ENCODE measurements at places on chromosomes 7 and 10.
A peak's percentile ranks its signal among the peaks of the same experiment; 100 is the strongest.

- no peaks in the 10 kb centered on the region for H3K27me3 ChIP-seq
- H3K36me3 ChIP-seq, result no peaks in the 10 kb centered on the region
- H3K27ac ChIP-seq, result no peak overlapping the region
- no peaks in the 10 kb centered on the region for H3K4me1 ChIP-seq
- no peak overlapping the region for H3K4me3 ChIP-seq
These were observed 287.4 kb downstream of the CELF2 start for GRCh38 chr10:11304906-11305585.

DNA sequence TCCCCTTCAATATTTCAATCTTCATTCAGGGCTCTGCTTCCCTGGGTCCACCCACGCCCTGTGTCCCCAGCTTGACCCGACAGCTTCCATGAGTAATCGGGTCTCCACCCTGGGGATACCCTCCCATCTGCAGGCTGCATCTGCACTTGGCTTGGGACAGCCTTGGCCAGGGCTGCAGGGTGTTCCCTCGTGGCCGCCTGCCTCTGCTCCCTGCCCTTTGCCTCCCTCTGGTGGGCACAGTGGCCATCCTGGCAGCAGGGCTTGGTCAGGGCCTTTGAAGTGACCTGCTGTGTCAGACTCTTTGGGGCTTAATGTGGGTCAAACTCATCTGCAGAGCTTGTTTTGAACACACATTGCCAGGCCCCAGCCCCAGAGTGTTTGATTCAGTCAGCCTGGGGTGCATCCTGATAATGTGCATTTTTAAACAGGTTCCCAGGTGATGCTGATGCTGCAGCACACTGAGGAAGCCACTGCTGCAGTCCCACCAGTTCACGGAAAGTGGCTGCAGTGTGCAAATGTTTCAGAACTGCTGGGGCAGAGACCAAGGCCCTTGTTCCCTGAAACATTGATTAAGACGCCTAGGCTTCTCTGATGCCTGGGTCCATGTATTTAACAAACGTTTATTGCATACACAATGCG, 80.7 kb upstream of the SEC61G start:
- no peak for DNase-seq
- H3K4me1 ChIP-seq, result no peaks in the 10 kb centered on the region
- no peak overlapping the region for H3K27ac ChIP-seq
- peaks cover 25% of the 10 kb centered on the region for H3K27me3 ChIP-seq
- no peaks in the 10 kb centered on the region for H3K36me3 ChIP-seq
- no peak overlapping the region for H3K4me3 ChIP-seq

DNA sequence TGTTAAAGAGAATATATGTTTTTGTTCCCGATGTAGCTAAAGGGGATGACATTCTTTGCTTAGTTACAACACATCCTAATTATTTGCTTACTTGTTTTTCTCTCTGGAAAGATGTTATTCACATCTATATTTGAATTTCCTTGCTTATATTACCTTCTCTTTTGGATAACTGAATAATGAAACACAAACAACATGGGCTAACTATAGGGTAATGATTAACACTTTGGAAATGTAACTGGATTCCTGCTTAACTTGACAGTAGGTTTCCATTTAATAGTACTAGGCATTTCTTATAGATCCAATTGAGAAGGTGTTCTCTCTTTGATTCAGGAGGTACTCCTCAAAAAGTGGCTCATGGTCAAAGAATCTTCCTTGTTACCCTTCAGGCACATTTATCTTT, 141.1 kb downstream of the CCSER2 start:
- no peaks in the 10 kb centered on the region for H3K36me3 ChIP-seq
- no peaks in the 10 kb centered on the region for H3K4me1 ChIP-seq
- no peak for DNase-seq
- H3K27ac ChIP-seq, result no peak overlapping the region

DNA sequence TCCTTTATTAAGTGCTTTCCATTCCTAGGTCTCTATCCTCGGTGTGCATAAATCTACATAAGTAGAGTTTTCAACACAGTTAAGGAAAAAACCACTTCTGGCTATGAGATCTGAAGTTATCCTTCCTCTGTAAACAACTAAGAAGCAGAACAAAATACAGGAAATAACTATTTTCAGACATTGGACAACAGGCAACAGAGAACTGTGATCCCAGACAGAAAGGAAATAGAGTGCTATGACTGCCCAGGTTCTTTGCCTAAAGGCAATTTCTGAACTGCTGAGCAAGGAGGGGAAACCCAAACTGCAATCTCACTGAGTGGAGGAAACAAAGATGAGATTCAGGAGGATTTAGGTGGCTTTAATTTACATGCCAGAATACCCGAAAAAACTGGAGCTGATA, 285.4 kb downstream of the SNX13 start:
- H3K27ac ChIP-seq, result no peak overlapping the region
- H3K36me3 ChIP-seq, result no peaks in the 10 kb centered on the region
- DNase-seq, result no peak

DNA sequence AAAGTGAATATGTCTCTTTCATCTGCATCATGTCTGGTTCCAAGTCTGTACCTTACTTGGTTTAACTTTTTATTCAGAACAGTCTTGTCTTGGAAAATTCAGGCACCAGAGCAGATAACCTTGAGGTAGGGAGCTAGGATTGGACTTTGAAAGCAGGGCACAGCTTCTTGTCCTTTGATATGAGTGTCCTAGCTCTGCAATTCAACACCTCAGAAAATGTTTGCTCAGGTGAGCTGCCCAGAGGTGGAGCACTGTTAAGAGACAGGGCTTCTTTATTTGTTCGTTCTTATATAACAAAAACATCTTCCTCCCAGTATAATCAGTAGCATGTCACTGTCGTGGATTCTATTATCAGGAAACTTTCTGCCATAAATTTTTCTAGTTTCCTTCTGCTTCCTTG, 118.3 kb downstream of the LRRC4 start:
- H3K36me3 ChIP-seq, result peaks cover 42% of the 10 kb centered on the region
- H3K27me3 ChIP-seq, result no peaks in the 10 kb centered on the region
- DNase-seq, result no peak
- no peak overlapping the region for H3K4me3 ChIP-seq
- peaks cover 8% of the 10 kb centered on the region for H3K4me1 ChIP-seq

DNA sequence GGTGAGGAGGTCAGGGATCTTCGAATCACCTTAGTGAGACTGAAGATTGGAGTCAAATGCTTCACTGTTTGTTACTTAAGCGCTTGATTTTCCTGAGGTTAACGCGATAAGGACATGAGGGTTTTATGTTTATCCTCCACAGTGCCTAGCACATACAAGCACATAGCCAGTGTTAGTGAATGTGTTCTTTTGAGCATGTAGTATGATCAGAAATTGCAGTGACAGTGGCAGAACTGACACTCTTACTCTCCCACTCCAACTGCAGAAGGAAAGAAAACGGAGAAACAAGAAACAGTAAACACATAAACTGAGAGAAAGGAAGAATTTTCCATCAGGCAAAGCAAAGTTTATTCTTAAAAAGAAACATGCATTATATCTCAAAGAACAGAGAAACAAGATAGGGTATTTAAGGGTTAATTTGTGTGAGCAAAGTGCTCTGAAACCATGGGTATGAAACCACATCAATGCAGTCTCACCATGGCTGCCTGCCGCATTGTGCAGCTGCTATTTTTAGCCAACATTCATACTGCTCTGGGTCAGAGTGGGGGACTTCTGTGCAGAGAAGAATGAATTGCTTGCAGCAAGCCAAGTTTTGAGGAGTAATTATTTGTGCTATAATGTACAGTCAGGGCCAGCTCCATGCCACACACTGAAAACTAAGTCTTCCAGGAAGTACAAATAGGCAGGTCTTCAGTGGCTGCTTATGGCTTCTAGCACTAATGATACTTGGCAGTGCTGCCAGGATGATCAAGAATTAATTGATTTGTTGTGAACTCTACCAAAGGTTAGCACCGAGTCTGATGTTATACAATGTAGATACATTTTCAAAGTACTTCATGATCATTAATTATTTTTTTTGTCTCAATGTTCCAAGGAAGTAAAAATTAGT, 152.0 kb downstream of the MACC1 start:
- H3K27ac ChIP-seq, result no peak overlapping the region
- no peak for DNase-seq
- no peaks in the 10 kb centered on the region for H3K36me3 ChIP-seq
- H3K4me1 ChIP-seq, result no peaks in the 10 kb centered on the region
- no peaks in the 10 kb centered on the region for H3K27me3 ChIP-seq

DNA sequence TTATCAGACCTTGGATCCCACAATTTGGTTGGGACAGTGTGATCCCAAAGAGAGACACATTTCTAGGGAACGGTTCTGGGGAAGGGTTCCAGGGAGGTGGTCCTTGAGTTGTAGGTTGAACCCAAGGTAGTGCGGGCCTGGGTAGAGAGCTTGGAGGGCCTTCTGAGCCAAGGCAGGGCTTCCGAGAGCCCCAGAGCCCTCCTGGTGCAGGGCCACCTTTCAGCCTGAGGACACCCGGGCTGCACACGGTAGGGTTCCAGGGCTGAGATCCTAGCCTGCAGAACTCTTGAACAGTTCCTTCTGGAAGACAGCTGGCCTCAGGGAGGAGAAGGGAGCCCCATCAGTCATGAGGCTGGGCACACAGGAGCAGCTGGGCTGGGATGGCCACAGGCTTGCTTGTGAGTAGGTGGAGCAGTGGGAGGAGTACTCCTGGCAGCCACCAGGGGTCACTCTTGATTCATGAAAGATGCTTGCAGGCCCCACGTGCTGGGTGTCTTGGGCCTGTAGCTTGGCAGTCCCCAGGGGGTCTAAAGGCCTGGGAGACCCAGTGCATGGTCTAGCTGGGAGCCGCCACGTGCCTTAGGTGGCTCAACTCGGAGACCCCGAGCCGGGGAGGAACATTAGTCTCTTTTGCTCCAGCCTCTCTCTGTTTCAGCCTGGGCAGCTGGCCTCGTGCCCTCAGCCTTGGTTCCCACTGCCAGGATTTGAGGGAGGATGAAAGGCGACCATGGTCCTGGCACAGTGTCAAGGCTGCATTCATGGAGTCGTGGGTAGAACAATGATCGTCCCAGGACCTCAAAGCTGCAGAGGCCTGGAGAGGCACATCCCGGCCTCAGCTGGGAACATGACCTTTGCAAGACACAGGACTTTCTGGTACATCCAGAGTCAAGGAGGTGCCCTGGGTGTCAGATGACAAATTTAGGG, 381.6 kb downstream of the TYW1 start:
- no peaks in the 10 kb centered on the region for H3K36me3 ChIP-seq
- no peaks in the 10 kb centered on the region for H3K4me1 ChIP-seq
- H3K27me3 ChIP-seq, result no peaks in the 10 kb centered on the region
- H3K27ac ChIP-seq, result no peak overlapping the region
- DNase-seq, result peak; percentile 81

DNA sequence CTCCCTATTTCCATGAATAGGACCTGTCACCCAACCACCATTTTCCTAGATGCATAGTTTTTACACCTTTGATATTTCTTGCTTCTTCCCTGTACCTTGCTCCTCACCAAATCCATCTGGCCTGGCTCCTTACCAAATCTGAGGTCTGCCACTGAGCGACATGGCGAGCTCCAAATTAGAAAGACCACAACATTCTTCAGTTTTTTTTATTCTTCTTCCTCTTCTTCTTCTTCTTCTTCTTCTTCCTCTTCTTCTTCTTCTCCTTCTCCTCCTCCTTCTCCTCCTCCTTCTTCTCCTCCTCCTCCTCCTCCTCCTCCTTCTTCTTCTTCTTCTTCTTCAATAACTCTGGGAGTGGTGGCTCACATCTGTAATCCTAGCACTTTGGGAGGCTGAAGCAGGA, 7.1 kb downstream of the CPED1 start:
- H3K27me3 ChIP-seq, result no peaks in the 10 kb centered on the region
- DNase-seq, result no peak
- H3K27ac ChIP-seq, result peak overlapping the region; percentile 20
- peaks cover 91% of the 10 kb centered on the region for H3K36me3 ChIP-seq

DNA sequence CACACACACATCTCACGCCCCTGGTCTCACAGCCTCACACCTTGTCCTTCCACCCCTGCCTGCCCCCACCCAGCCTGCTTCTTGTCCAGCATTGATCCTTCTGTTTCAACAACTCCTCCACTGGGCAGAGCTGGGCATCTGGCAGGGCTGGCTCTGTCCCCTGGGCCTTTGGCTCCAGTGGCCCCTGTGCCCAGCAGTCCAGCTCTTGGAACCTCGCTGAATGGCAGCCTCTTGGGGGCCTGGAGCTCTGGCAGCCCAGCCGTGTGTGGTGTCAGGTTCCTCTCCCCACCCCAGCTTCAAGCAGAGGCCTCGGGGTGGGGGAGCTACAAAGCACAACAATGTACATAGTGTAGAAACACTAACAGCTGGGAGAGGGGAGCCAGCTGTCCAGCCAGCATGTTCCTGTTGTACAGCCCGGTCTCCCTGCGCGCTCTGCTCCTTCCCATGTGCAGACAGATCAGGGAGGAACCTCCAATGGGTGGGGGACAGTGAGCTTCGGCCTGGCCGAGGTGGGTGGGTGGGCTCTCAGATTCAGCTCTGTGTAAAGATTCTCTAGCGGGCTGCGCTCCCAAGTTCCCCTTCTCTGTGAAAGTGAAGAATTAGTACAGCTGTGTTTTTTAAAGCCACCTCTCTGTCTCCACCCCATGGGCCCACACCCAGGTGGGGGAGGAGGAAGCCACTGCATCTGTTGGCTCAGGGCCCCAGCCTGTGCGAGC, 19.4 kb downstream of the ZMIZ2 start:
- no peaks in the 10 kb centered on the region for H3K27me3 ChIP-seq
- peak; percentile 61 for DNase-seq
- no peak overlapping the region for H3K4me3 ChIP-seq
- peaks cover 14% of the 10 kb centered on the region for H3K4me1 ChIP-seq

- DNase-seq, result peak; percentile 40
- no peaks in the 10 kb centered on the region for H3K27me3 ChIP-seq
- H3K36me3 ChIP-seq, result no peaks in the 10 kb centered on the region
- 0 out of 2 replicates have a peak, but pooled peaks cover 8% of the 10 kb centered on the region for H3K4me1 ChIP-seq
- H3K27ac ChIP-seq, result no peak overlapping the region
- no peak overlapping the region for H3K4me3 ChIP-seq
These were observed 112.1 kb downstream of the SGMS1 start for GRCh38 chr10:50511492-50512213.

DNA sequence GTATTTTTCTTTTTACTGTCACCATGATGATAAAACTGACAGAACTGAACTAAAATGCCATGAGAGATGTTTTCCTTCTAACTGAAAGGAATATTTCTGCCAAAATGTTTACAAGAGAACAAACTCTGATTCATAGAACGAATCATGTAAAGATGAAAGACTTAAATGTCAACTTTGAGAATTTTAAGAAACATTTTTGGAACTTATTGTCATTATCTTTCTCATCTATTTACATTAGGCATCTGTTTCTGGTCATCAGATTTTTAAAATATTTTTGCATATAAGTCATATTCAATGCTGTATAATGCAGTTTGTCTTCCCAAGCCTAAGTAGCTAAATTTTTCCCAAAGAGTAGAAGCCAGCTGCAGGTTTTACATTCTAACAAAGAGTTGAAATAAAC, 358.5 kb downstream of the TFEC start:
- no peaks in the 10 kb centered on the region for H3K4me1 ChIP-seq
- no peaks in the 10 kb centered on the region for H3K27me3 ChIP-seq

- H3K4me1 ChIP-seq, result peaks cover 4% of the 10 kb centered on the region
- H3K27me3 ChIP-seq, result no peaks in the 10 kb centered on the region
- no peak overlapping the region for H3K4me3 ChIP-seq
- no peak for DNase-seq
These were observed 959 bp downstream of the PVRIG start for GRCh38 chr7:100220586-100221230.

DNA sequence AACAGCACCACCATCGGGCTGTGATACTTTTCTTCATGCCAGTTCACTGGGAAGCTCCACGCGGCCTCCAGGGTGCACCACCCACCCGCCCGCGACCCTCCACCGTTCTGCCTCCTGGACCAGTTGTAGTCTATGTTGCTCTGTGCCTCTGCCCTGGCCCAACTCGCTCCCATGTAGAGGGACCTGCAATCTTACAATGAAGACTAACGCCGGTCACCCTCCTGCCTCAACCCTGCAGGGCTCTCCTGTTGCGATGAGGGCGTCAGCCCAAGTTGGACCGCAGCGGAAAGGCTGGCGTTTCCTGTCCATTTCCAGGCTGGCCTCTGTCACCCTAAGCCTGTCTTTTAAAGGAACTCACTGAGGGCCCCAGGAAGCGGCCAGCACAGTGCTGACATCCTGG, 34.9 kb downstream of the IL15RA start:
- no peaks in the 10 kb centered on the region for H3K27me3 ChIP-seq
- peaks cover 38% of the 10 kb centered on the region for H3K4me1 ChIP-seq
- DNase-seq, result no peak
- no peak overlapping the region for H3K27ac ChIP-seq
